ENCODE measurements at places on chromosomes 2 and 18. TPM values are rescaled to one million over a fixed set of nuclear protein-coding genes. Genes with fewer than 3 reads are reported as not detected.

Gene SGPP2
- 0.59 TPM for total RNA-seq

Gene SP9
- total RNA-seq = not detected

Gene ACSL3
- 35.4 TPM for total RNA-seq

Gene TBR1
- not detected for total RNA-seq

Gene CGREF1
- total RNA-seq = 7.1 TPM

Gene FBXO48
- total RNA-seq = 1.7 TPM

Gene ALPI
- not detected for total RNA-seq

Gene HOXD3
- total RNA-seq = 0.36 TPM

Gene GALNT1
- 47.7 TPM for total RNA-seq

Gene HOXD4
- total RNA-seq = not detected

- DNase-seq = no peak
Measured at GRCh38 chr2:138503087-138503442, 1.5 kb downstream of the SPOPL start.

DNA sequence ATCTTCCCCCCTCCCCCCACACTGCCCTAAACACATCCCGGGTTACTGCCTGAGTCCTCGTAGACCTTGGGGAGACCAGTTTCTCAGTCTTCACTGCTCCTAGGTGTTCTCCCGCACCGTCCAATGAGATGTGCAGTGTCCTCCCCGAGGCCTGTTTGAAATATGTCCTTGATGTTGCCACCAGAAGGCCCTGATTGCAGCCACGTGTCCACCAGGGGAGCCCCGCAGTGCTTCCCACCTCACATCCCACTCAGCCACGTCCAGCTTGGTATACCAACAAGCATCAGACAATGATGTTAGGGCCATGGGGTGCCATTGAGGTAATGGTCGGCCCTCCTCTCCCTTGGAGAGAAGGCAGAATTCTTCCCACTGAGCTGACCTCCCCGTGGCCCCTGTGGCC is 38.7 kb downstream of the TCF7L1 start:
- no peak for DNase-seq

DNA sequence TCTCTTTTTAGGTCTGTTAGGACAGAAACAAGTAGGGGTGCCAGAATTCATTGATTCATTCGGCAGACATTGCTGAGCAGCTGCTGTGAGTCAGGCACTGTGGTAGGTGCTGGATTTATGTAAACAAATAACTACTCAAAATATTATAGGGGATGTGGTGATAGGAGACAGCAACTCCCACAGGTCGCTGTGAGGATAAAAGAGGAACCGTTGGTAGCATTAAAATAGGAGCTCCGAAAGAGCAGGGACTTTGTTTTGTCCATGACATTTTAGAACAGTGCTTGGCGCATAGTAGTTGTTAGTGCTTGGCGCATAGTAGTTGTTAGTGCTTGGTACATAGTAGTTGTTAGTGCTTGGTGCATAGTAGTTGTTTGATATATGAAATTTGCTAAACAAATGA is 29.2 kb downstream of the ATP6V1C2 start:
- no peak for DNase-seq

- DNase-seq = no peak
Measured at GRCh38 chr2:203714112-203714511, 7.7 kb downstream of the CD28 start.

DNA sequence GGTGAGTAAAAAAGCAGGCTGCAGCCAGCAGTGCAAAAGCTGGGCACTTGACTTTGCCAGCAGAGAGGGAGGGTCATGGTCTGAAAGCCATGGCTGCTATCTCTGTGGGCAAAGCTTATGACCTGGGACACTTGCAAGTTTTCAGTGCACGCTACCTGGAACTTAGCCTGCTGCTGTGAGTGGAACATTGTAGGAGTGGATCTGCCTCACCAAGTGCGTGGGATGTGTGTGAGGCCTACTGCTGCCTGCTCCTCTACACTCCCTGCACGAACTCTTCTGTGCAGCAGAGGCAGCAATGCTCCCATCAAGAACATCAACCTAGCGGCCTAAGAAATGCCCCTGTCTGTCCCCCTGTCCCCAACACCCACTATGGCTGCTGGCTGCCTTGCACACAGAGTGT is 344.1 kb upstream of the REG3G start:
- no peak for DNase-seq

GRCh38 chr2:183416753-183417152 is 292.5 kb downstream of the NUP35 start:
- DNase-seq = no peak

GRCh38 chr18:57220480-57220879 is 73.6 kb downstream of the BOD1L2 start:
- DNase-seq = no peak

DNA sequence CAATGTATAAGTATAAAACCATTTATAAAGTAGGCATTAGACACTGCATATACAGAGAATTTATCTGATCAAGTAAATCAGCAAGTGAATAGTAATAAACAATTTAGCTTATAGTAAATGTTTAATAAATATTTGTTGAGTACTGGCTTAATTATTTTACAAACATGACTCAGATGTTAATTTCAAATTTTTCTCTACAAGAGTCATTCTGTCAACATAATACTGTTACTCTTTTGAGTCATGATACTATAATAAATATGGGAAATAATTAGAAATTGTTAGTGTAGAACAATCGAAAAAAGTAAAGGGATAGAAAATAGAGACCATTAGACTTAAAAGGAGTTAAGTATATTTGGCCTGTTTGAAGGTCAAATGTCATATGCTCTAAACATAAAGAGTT is 133.6 kb upstream of the MC4R start:
- no peak for DNase-seq

DNA sequence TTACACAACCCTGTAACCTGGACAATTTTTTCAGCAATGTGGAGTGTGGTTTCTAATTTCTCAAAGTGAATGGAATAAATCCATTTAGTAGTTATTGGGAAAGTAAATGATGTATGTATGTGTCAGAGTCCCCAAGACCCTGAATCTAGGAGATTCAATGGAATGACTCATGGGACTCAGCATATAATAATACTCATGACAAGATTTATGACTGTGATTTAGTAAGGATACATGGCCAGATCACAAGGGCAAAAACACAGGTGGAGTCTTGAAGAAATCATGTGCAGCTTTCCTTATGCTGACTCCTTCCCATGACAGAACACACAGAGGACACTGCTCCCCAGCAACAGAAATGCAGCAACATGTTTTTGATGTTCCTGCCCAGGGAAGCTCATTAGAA is 1877.7 kb upstream of the LRRTM1 start:
- DNase-seq = no peak

DNA sequence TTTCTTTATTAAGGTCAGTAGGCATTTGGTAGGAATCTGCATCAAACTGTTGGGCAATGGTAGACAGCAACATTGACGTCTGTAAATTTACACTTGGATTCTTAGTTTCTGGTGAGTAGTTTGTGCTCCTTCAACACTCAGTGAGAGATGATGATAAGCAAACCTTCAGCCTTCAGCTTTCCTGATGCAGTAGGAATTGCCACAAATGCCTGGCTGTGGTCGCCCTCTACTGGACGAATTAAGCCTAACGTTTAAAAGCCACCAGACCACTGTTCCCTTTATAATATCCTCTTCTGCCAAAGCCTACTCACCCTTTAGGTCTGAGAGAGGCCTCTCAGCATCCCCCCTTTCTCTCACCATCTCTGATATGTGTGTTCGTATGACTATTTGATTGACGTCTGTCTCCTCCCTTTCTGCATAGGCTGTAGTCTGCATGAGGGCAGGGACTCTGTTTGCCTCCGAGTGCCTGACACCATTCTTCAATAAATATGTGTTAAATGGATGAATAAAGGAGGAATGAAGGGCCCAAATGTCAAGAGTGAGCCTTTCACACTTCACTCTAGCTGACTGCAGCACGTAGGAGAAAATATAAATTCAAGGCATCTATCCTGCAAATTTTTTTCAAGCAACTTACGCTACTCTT is 47.0 kb upstream of the PLEKHM3 start:
- DNase-seq = no peak

DNA sequence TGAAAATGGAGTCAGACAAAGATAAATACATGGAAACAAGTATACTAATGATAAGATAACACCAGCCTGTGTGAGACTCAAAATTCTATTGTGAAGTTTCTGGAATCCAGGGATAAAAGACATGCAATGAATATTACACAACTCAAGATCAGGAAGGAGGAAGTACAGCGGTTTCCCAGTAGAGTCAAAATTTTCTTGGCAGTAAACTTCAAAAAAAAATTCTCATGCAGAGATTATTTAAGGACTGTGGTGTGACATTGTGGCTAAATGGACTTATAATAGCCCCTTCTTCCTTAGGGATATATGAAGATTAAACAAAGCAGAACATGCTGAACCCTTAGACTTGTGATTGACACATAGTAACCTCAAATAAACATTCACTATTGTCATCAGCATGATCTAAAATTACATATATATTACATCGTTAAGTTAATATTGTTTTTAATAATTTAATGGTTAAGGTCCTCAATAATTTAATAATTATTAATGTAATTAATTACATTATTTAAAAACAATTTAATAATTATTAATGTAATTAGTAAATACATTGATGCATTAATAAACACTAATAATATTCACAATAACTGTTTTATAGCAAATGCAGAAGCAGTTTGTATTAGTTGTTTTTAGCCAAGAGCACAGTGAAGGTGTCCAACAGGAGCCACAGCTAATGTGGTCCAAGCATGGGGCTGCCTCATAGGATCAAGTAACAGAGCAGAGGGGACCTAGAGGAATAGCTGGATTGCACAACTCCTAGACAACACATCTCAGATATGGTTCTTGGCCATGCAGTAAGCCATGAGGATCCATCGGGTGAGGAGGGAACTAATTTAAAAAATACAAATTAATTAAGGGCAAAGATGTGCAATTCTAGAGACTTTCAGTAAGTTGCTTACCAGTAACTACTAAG is 77.3 kb downstream of the POLE4 start:
- no peak for DNase-seq

GRCh38 chr2:108385411-108386071 is 7.8 kb downstream of the SULT1C4 start:
- DNase-seq = no peak

DNA sequence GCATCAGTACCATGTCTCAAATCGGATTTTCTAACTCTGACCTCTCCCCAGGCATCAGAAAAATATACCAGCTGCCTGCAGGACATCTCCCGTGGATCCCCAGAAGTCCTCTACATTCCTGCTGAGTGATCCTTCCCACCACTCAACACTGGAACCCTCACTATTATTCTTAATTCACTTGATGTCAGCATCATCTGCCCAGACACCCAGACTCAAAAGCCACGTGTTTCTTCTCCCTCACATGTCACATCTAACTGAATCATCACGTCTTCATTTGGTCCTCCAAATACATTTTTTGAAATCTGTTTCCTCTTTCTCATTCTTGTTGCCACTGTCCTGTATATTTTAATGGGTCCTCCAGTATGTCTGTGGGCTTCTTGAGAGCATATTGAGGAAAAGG is 218.6 kb downstream of the HRH4 start:
- DNase-seq = no peak

DNA sequence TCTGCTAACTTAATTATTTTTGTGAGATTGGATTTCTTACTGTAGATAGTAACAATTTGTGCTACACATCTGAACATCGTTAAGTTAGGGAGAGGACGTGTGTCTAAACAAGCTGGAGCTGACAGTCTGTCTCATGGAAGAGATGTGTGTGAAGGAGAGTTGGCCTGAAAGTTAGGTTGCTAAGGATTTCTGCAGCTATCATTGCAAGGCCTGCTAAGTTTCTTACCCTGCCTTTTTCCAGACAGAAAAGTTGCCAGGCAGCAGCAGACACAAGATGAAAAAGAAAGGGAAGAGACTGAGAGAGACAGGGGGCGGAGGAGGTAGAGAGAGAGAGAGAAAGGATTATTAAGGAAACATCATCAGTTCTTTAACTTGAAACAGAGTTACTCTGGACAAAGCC is 4.1 kb upstream of the LRP1B start:
- DNase-seq = no peak

DNA sequence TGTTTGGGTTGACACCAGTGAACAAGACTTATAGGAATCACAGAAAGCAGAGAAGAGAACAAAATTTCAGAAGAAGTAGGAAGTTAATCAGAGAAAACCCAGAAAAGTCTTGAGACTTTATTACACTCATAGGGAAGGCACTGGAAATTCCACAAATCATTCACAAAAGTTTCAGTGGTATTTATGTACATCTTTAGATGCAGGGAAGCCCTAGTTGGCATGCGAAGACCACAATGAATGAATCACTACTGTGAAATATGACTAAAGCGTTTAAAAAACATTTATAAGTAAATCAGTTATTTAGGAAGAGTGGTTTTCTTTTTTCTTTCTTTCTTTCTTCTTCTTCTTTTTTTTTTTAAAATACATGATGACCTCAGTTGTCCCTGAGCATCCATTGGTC is 105.1 kb downstream of the NUP35 start:
- DNase-seq = no peak

- DNase-seq = no peak
Measured at GRCh38 chr2:142966284-142966683, 88.8 kb downstream of the KYNU start.

- no peak for DNase-seq
Measured at GRCh38 chr2:34534341-34534740, 935.2 kb upstream of the FAM98A start.
